ENCODE measurements at places on chromosomes 5 and 9.

GRCh38 chr9:16784002-16784401 is 86.5 kb downstream of the BNC2 start:
- no peak for DNase-seq

DNA sequence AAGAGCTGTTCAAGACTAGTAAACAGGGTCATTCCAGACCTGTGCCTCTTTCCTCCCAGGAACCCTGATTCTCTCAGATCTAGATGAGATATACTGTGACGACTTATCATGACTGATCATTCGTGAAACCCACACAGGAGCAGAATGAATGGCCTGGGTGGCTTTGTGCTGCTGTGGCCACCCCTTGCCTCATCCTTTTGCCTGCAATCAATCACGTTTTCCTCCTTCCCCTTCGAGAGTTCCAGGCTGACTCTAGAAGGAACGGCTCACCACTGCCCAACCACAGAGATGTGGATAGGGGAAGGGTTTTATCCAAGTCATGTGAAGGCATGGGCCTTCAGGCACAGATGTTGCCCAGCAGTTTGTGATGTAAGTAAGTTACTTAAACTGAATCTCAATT is 5.8 kb downstream of the ANXA6 start:
- DNase-seq, result no peak

- DNase-seq, result peak; percentile 94
Observed at GRCh38 chr5:40551496-40552491, 127.9 kb upstream of the PTGER4 start.

GRCh38 chr5:41347569-41347968 is 134.2 kb upstream of the C6 start:
- DNase-seq, result no peak

Data from fibroblast of pulmonary artery (primary cell).